Stimulated activated CD4-positive, alpha-beta T cell treated with anti-CD3 and anti-CD28 coated beads, Interleukin-2, amount 100 ng/mL, for 24 hours (primary cell): ENCODE measurements at places on chromosomes 7 and 10.

GRCh38 chr7:125423458-125424155, 494.0 kb upstream of the POT1 start:
- no peak for DNase-seq

DNA sequence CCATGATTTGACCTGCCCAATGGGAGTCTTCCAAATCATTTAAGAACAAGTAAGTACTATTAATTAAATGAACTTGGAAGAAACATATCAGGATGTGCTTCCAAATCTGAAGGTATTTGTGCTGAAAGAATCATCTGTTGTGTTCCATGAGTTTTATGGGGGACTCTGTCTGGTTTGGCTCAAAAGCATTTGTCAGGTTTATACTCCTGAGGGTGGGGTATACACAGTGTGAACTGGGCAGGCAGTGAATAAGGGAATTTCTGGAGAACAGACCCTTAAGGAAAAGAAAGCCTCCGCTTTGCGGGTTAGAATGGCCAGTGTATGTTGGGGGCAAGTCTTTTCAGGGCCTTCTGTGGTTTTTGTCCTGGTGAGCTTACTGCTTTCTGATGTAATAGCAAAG, 29.9 kb downstream of the TCF7L2 start:
- DNase-seq: no peak

DNA sequence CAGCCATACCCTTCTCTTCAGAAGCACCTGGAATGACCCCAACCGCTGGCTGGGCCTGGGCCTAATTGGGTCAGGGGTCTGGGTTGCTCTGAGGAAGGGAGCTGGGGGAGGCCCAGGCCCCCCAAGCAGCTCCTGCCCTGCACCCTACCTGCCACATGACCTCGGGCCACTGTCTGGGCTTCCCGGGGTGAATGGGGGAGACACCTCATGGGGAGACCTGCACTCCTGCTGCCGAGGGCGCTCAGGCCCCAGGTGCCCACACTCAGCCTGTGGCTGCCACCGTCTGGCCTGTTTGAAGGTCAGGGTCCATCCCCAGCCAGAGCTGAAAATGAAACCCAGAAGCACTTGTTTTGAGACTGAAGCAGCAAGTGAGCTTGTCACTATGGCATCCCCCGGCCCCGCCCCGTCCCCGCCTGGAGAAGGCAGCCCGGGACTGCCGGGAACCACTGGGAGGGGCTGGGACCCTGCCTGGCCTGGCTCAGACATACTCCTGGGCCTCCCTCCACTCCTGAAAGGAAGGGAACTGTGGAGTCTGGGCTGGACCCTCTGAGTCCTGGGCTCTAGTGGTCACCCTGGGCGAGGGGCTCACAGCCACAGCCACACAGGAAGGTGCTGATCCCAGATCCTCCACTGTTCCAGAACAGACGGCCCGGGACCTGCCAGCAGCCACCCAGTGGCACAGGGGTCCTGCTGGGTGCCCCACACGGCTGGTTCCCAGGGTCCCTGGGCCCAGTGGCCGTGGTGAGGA, 7.4 kb upstream of the MICALL2 start:
- DNase-seq: no peak

DNA sequence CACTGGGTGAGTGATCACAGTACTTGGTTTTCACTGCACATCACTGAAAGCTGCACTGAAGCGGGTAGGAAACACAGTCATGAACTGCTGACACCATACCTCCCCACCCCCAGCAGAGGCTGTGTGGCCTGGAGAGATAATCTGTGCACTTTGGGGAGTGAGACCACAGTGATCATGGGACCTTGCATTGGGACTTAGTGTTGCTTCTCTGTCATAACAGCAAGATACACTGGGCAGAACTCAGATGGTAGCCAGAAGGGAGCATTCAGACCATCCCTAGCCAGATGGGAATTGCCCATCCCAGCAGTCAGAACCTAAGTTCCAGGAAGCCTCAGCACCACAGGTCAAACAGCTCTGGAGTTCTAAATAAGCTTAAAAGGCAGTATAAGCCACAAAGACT, 346.4 kb upstream of the TMEM229A start:
- DNase-seq: no peak

- DNase-seq: no peak
These were observed 4.4 kb upstream of the TRUB1 start for GRCh38 chr10:114933588-114933987.

DNA sequence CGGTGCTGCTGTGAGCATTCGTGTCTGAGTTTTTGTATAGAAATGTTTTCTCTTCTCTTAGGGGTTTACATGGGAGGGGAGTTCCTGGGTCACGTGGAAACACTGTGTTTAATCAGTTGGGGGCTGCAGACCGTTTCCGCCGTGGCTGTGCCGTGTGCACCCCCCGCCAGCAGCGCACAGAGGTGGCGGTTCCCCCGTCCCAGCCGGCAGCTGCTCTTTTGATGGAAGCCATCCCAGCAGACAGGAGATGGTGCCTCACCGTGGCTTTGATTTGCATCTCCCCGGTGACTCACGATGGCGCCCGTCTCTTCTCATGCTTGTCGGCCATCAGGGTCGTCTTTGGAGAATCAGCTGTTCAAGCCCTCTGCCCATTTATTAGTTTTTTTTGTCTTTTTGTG, 34.9 kb upstream of the FOXL3 start:
- DNase-seq: no peak

DNA sequence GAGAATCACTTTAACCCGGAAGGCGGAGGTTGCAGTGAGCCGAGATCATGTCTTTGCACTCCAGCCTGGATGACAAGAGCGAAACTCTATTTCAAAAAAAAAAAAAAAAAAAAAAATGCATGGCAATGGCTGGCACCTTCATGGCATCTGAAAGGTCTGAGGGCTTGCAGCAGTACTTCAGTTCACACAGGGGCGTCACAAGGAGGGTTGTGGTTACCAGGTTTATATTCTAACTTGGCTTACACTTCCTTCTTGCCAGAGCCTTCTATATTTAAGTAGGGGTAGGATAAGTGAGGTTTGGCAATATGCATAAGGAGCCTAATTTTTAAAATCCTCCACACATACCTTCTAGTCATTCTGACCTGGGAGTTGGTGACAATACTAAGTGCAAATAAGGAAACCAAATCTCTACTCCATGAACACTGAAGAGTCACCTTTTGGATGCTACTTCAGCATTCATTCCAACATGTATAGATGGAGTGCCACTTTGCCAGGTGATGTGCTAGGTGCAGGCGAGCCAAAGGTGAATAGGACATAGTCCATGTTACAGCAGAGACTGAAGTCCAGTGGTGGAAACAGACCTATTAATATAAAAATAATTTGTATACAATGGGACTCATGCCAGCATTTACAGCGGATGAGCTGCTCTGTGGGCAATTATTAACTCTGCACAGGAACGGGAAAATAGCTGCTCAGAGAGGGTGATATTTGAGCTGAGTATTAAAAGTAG, 57.8 kb upstream of the PDCD4 start:
- DNase-seq: no peak
